ENCODE measurements at places on chromosomes 6 and 20. TPM values are rescaled to one million over a fixed set of nuclear protein-coding genes. Genes with fewer than 3 reads are reported as not detected.
A peak's percentile ranks its signal among the peaks of the same experiment; 100 is the strongest.

Gene PLN
- 5.7 TPM for total RNA-seq

Gene ZFP64
- total RNA-seq: 16.3 TPM

Gene SNX21
- total RNA-seq: 46.9 TPM

Gene B3GALT4
- total RNA-seq: 10.5 TPM

Gene PHIP
- total RNA-seq: 31.2 TPM

Gene LY6G6D
- not detected for total RNA-seq

Gene CLVS2
- not detected for total RNA-seq

Gene MACROD2
- 10.5 TPM for total RNA-seq

Gene PROKR2
- not detected for total RNA-seq

Gene DUSP22
- total RNA-seq: 59.4 TPM

Gene EPPIN
- 4.2 TPM for total RNA-seq

Gene CEBPB
- total RNA-seq: 107 TPM

Gene PDYN
- total RNA-seq: not detected

Gene ZNF343
- 11.0 TPM for total RNA-seq

Gene PDE7B
- total RNA-seq: 13.7 TPM

Gene SLC17A1
- total RNA-seq: not detected

Gene MICB
- 2.7 TPM for total RNA-seq

- no peak for DNase-seq
Measured at GRCh38 chr20:4748847-4749246, 27.1 kb downstream of the PRND start.

DNA sequence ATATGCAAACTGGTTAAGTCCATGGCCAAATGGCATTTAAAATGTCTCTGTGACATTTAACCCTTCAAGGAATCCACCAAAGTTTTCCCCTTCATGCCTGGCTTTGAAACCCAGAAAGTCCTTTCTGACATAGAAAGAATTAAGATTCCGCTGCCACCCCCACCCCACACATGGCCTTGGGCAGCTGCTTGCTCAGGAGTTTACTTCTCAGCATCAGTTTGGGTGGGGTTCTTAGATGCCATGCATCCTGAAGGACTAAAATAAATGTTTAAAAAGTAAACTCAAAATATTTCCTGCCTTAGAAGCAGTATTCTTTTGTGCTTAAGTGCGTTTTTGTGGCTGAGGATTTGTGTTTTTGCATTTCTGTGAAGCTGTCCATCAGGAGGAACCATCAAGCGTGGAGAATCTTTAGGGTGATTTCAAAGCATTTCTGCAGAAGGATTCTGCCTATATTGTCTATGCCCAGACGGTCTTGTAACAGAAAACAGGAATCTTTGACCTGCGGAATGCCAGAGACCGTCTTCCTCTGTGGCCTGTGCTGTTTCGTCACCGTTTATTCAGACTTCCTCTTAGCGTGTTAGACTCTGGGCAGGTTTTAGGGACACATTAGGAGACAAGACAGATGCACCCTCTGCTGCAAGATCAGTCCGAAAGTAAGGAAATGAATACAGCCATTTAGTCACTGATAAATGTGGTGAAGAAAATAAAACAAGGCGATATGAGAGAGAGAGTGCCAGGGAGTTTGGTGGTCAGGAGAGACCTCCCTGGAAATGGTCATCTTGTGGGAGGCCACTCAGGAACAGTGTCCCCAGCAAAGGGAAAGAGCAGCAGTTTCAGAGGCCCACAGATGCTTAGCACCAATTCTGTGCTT lies 6.2 kb downstream of the DUSP22 start:
- no peak for DNase-seq

GRCh38 chr6:31655349-31656237 lies at the start of gene APOM:
TSS of gene APOM (plus strand) at chr6:31655894. CDS start at chr6:31655967, 73 bp downstream.
- DNase-seq: no peak

DNA sequence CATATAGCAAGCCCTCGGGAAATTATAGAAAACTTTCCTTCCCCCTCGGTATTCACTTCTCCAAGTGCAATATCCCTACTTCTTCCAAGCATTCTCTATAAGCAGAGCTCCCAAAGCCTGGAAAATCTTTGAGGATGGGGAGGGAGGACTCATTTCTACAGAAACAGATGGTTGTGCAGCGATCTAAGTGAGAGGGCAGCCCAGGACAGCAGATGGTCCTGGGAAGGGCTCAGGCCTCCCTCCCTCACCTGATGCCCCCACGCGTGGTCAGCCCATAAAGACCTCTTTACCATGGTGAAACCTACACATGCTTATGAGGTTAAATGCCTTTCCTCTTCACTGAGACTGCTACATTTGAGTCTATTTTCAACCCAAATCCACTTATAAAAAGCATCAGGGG lies 319.6 kb upstream of the QKI start:
- DNase-seq: no peak

DNA sequence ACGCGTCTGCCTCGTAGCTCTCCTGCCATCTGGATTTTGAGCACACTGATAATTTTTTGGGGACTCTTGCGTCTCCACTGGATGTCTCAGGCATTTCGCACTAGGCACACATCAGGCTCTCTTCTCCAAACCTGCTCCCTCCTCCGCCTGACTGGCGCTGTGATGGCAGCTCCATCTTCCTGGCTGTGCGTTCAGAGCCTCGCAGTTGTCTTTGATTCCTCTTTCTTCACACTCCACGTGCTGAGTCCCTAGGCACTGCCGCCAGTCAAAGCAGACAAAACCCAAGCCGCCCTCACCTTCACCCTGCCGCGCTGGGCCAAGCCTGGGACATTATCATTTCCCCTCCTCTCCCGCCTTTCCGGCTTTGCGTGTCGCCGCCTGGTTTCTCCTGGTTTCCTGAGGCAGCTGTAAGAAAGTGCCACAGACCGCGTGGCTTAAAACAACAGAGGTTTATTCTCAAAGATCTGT lies 778 bp downstream of the PSMG4 start:
- DNase-seq: peak; percentile 49

DNA sequence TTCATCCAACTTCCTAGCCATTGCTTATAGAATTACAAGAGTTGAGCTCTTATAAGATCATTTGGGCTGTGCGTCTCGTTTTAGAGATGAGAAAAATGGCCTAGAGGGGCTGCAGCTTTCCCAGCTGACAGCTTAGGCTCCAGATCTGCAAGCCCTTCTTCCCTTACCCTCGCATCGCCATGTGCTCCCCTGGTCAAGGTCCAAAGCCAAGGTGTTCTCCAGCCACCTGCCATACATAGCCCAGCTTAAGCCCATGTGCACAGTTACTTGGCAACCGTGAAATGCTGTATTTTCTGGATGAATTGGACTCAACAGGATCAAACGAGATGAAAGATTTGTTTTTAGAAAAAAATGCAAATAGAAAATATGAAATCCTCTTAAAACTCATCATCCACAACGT lies 7.9 kb downstream of the MAP3K4 start:
- DNase-seq: no peak

DNA sequence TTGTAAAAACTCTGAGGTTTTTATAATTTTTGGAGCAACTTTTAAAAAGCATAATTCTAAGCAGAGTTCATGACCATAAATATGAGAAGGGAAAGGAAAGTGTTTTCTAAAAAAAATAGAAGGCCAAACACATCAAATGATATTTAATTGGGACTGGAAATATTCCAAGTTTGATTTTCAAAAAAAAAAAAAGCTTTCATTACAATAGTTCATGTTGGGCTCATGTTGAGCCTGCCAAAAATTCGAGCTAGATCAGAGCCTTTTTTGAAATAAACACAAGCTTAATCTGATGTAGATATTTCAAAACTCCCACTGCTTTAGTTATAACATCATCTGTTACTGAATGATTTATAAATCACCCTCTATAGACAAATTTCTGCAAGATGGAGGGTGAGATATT lies 163.4 kb upstream of the DEFB112 start:
- no peak for DNase-seq

GRCh38 chr6:116019428-116019827 lies 41.3 kb downstream of the FRK start:
- DNase-seq: peak; percentile 21

- no peak for DNase-seq
Measured at GRCh38 chr6:44906761-44907160, 421.4 kb upstream of the RUNX2 start.

- DNase-seq: no peak
Measured at GRCh38 chr6:16700202-16700915, 60.9 kb downstream of the ATXN1 start.

- DNase-seq: no peak
Measured at GRCh38 chr20:52340036-52340634, 148.6 kb upstream of the ZFP64 start.

- no peak for DNase-seq
Measured at GRCh38 chr6:16754274-16754673, 7.0 kb downstream of the ATXN1 start.

GRCh38 chr6:16544006-16544405 lies 217.3 kb downstream of the ATXN1 start:
- peak; percentile 87 for DNase-seq

DNA sequence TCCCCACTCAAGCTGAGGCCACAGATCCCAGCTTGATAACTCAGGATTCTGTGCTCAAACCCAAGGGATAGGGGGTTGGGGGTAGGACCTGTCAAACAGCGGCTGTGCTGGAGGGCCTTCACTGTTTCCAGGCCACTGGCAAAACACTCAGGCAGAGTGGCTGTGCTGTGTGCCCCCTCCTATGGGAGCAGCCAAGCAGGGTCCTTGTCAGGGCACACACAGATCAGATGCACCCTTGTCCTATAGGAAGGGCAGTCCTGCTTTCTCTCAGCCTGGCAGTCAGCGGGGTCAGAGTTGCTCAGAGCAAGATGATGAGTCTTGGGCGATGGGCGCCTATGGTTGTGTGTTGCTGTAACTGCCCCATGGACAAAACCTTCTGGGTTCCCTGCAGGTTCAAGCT lies 554.8 kb downstream of the TBC1D32 start:
- DNase-seq: no peak

GRCh38 chr6:112879920-112880413 lies 532.8 kb downstream of the RFPL4B start:
- DNase-seq: peak; percentile 25

GRCh38 chr6:155782320-155782731 lies 326.7 kb upstream of the NOX3 start:
- no peak for DNase-seq

DNA sequence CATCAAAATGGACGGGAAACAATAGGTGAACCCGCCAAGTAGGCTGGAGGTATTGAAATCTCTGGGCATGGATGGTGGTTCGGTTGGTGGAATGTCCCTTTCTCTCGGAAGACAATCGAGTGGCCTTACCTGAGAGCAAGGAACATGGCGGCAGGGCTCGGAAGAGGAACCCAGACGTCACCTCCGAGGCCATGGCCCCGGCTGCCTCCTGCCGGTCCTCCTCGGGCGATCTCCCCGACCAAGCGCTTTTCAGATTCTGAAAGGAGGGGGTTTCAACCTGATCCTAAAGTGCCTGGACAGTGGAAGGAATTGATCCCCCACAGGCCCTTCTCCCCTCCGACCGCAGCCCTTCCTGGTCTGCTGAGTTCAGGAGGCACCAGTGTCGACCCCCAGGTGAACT lies 47.2 kb downstream of the GNAS-AS1 start:
- DNase-seq: no peak

GRCh38 chr6:154230910-154231595 lies 125.5 kb downstream of the IPCEF1 start:
- no peak for DNase-seq

DNA sequence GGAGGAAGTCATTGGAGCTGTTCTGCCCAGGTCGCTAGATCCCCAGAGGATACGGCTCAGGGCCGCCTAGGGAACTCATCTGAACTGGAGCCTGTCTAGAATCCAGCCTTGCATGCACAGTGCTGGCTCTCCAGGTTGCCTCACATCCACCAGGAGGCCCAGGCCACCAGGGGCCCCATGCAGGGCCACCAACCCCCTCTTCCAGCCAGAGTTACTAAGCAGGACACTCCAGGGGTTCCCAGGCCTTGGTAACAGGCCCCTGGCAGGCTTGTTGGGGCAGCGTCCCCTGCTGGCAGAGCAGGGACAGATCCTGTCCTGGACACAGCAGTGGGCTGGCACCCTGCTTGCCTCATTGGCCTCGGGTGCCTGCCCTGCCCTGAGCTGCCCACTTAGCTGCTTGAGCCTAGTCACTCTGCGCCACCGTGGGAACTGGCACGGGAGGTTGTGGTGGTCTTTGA lies 35.3 kb downstream of the EFCAB8 start:
- DNase-seq: peak; percentile 50

DNA sequence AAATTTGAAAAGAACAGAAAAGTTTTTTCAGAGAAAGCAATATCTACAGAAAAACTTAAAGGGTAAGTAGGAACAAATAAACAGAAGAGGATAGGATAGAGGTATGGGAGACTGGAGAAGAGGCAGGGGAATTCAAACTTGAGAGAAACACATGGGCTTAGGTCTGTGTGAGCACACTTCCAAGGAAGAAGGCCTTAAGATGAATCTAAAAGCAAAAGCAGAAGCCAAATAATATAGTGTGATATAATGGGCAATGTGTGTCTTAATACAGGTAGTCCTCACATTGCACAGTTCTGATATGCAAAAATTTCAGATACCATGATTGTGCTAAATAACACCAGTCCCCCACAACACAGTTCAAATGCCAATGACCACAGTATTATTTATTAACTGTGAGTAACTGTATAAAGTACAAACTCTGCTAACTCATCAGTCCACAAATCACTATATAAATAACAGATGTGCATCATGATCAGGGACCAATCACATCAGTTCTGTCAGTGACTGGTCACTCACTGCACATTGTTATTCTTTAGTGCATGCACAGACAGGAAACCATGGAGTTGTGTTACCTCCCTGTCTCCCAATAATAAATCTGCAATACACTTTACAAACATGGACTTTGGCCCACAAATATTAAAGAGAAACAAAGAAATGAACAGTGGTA lies 18.6 kb downstream of the SNX14 start:
- no peak for DNase-seq

GRCh38 chr20:11235058-11235457 lies 561.3 kb upstream of the JAG1 start:
- DNase-seq: peak; percentile 6

DNA sequence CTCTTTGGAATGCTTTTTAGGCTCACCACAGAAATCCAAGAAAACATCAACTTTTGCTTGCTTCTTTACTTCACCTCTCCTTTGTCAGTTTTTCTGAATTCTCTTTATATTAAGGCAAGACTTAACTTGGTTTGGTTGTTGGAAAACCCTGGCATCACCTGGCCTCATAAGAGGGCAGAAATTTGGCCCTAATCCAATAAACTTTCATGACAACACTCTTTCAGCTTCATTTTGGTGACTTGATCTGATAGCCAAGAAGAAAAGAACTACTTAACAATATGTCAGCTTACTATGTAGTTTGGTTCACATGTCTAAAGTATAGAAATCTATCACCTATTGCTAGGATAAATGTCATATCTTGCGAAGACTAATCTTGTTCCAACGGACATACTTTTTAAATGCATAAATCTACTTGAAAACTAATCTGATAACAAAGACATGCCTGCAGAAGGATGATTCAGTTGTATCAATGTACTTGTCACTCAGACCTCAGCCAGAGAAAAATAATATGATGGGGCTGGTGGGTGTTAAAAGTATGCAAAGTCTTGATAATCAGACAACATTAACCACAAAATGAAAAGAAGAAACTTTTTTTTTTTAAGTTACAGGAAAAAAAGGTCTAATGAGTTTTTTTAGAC lies 19.3 kb upstream of the HBS1L start:
- DNase-seq: no peak

GRCh38 chr6:105591053-105591452 lies 188.2 kb upstream of the PREP start:
- no peak for DNase-seq

- DNase-seq: no peak
Measured at GRCh38 chr6:163468738-163469137, 54.2 kb downstream of the QKI start.

Data from thyroid gland (tissue), 4 donors.